NCI-H1105 treated with DMSO at 0.1 percent for 48 hours (cell line): ENCODE measurements at places on chromosomes 5 and 9.

DNA sequence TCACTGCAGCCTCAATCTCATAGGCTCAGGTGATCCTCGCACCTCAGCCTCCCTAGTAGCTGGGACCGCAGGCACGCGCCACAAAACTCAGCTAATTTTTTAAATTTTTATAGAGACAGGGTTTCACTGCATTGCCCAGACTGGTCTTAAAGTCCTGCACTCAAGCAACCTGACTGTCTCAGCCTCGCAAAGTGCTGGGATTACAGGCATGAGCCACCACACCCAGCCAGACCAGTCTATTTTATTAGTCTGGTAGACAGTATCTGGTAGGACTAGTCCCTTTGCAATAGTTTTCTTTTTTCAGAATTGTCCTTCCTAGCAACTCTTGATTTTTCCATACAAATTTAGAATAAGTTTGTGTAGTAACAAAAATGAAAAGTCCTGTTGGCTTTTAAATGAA lies 14.1 kb upstream of the GPR150 start:
- DNase-seq, result no peak

GRCh38 chr9:3509926-3510325 lies 15.9 kb downstream of the RFX3 start:
- no peak for DNase-seq

DNA sequence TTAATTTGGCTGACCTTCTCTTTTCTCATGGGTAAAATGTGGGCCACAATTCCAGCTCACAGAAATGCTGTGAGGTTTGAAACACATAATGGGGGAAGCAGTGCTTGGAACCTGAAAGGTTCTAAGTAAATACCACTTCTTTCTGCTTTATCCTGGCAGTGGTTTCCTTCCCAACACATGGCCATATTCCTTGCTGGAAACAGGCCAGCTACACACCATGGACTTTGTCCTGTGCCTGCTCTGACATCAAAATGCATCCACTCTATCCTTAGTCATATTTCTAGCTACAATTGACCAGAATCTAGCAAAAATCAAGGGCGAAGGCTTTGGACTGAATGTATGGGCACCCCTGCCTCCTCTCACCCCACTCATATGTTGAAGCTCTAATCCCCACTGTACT lies 93.1 kb upstream of the TRPC7 start:
- no peak for DNase-seq

DNA sequence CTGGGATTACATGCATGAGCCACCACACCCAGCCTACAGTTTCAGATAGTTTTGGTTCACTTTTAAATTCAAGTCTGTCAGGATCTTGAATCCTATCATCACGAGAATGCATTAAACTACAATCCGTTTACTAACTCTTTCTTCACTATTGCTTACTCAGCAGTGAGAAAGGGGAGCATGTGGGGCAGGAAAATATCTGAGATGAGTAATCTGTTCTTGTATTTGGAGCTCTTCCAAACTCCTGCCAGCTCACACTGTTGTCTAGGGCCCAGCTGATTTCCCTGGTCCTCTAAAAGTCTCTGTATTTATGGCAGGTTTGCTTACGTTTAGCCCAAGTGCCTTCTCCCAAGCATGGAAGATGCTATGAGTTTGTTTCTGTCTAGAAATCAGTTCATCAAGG lies 152.2 kb downstream of the FGF18 start:
- no peak for DNase-seq

DNA sequence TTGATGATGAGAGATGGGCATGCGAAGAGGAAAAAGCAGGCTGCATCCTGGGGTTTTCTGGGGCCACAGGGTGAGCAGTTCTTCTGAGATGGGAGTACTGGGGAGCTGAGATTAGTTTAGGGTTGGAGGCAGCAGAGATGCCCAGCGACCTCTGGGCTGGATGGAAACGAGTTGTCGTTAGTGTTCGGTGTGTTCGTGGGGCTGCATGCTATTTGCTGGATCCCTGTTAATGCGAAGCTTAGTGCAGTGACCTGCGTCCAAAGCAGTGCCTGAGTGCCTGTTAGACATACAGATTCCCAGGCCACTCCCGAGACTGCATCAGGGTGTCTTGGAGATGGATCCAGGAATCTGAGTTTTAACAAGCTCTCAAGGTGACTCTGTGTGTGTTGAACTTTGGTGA lies 201.3 kb downstream of the CACNA1B start:
- no peak for DNase-seq

GRCh38 chr9:109452761-109453160 lies 45.3 kb downstream of the PTPN3 start:
- DNase-seq, result no peak
